ENCODE measurements at places on chromosomes 16 and 17.

GRCh38 chr16:85453194-85453678, 159.9 kb upstream of the GSE1 start:
- DNase-seq = no peak

DNA sequence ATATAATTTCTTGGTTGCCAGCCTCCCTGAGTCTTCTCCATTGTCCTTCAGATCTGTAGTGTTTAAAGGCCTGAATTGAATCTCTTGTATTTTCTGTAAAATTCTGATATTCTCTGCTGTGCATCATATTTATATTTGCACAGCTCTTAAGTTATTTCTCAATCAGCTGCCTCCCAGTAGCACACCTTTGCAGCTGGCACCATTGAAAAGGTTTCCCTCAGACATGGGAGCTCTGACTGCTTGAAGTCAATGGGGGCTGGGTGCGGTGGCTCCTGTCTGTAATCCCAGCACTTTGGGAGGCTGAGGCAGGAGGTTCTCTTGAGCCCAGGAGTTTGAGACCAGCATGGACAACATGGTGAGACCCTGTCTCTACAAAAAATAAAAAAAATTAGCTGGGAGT, 40.4 kb downstream of the PITPNC1 start:
- no peak for DNase-seq

- DNase-seq = no peak
These were observed 32.3 kb upstream of the TAOK1 start for GRCh38 chr17:29357821-29358232.

GRCh38 chr16:9539346-9539745, 447.9 kb downstream of the HAPSTR1 start:
- DNase-seq = no peak

- DNase-seq = no peak
These were observed 41.6 kb downstream of the OR3A1 start for GRCh38 chr17:3256575-3256974.

DNA sequence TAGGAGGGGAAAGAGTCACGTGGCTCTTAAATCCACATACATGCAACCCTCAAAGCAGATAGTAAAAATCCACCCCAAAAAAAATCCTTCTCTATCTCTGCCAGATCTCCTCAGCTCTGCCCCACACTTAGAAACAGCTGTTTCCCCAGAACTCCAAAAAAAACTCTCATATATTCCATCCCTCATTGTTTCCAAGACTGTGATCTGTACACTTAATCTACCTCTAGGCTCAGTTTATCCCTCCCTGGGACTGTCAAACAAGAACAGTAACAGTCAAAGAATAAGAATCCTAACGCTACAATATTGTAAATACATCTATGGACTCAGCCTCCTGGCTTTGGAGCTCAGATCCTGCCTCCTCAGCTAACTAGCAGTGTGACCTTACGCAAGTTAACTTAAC, 11.6 kb downstream of the CUEDC1 start:
- no peak for DNase-seq

DNA sequence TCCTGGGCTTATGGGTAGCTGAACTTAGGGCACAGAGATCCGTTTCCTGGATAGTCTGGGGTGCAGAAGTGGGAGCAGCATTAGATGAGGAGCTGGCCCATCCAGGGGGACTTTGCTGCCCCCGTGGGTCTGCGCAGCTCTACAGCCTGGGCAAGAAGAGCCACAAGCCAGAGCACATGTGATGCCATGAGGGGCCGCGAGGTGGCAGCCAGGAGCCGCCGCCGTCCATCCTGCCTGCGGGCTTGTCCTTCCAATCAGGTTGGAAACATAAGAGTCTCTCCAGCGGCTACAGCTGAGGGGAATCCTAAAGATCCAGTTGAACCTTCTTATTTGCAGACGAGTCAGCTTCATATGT, 21.9 kb downstream of the C1QTNF1 start:
- peak; percentile 39 for DNase-seq

DNA sequence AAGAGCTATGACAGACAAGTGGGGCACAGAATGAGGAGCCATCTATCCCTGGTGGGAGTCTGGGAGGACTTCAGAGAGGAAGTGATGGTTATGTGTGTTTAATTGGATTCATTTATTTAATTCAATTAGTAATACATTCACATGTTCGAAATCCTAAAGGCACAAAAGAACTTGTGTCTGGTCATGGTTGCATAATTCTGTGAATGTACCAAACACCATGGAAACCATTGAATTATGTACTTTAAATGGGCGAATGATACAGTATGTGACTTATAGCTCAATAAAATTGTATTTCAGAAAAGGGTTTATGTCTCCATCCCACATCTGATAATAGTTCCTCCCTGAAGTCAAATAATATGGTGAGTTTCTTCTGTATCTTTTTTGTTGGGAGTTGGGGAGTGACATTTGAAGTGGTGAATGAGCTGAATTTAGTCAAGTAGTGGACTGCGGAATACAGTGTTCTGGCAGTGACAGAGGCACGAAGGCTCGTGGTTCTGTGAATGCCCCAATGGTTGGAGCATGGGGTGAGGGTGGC, 19.8 kb upstream of the G6PC1 start:
- DNase-seq = no peak

DNA sequence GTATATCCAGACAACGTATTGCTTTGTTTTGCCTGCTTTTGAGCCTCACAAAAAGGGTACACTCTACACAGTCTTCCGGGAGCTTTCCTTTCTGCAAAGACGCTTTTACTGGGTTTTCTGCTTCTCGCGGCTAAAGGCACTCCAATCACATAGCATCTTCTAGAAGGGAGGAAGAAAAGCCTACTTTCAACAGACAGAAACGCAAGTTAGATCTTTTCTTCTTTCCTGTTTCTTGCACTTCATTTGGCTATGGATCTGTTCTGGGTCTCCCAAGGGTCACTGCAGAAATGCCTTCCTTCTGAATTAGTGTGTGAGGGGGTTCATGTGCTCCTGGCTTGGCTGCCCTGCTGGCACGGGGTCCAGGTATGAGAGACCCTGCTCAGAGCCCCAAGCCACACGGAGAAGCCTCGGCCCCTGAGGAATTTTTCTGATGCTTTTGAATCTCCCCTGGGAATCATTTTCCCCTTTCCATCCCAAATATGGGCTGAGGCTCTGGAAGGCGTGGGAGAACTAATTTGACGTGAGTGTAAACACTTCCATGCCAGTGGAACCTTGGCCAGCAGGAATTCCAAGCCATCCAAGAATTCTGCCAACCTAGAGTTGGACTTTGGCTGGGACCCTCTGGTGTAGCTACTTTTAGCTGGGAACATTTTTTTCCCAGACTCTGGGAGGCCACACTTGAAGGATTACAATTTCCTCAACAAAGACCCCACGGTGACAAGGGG, 49.6 kb upstream of the NKD1 start:
- DNase-seq = no peak

GRCh38 chr17:58189436-58190146, 2.9 kb upstream of the EPX start:
- DNase-seq = no peak

- DNase-seq = no peak
These were observed 336.2 kb downstream of the XYLT1 start for GRCh38 chr16:17134586-17134985.

DNA sequence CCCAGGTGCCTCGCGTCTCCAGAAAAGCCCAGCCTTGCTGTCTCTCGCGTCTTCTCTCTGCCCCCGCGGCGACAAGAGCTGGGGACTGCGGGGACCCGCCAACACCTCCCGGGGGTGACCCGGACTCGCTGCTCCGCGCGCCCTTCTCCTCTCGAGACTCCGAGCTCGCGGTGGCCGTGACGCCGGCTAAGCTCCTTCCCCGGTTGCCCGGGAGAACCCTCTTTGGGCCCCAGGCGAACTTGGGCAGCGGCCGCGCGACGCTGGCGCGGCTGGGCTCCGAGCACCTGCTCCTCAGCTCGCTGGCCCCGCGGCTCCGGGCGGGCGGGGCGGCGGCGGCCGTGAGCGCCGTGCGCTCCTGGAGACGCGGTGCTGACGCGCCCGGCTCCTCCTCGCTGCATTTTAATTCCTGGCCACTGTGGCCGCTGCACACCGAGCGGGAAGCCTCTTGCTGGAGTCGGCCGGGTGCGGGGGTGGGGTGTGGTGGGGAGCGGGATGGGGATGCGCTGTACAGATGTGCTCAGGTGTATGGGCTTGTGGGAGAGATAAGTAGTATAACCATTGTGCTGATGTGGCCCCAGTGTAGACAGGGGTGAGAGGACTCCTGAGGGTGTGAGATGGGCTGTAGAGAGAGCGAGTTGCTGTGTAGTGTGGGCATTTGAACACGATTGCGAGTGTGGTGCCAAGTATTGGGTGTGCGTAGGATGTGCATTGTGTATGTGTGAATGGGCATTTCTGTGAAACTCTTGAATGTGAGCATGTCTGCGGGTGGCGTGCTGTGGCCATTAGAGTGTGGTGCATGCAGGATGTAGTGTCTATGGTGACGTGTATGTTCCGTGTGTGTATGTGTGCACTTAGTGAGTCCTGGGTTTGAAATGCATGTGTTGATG, at the start of gene ASIC2:
Gene ASIC2, minus strand, starts transcription at position 315 of the 887 bp plus-strand sequence.
- no peak for DNase-seq
